ENCODE measurements at places on chromosomes 6 and 20.

- DNase-seq, result no peak
These were observed 262.8 kb upstream of the HS3ST5 start for GRCh38 chr6:114605656-114606055.

GRCh38 chr6:33028220-33028849 is 18.9 kb upstream of the HLA-DOA start:
- no peak for DNase-seq

GRCh38 chr6:107607116-107607515 is 117.2 kb downstream of the SOBP start:
- no peak for DNase-seq

DNA sequence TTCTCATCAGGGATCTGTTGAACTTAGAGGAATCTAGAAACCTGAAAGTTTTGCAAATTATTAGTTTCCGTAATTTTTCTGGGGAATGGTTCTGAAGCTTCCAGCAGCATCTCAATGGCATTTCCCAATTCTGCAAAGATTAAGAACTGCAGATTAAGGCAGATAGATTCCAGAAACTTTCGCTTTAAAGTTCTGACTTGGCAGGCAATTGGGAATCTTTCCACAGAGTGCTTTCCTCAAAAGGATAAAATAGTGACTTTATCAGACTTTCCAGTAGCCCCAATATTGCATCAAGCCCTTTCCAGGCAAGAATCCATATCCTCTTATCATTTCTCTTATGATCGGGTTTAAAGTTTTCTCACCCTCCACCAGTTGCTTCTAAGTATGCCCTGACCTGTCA is 261.1 kb downstream of the FNDC1 start:
- DNase-seq, result no peak

DNA sequence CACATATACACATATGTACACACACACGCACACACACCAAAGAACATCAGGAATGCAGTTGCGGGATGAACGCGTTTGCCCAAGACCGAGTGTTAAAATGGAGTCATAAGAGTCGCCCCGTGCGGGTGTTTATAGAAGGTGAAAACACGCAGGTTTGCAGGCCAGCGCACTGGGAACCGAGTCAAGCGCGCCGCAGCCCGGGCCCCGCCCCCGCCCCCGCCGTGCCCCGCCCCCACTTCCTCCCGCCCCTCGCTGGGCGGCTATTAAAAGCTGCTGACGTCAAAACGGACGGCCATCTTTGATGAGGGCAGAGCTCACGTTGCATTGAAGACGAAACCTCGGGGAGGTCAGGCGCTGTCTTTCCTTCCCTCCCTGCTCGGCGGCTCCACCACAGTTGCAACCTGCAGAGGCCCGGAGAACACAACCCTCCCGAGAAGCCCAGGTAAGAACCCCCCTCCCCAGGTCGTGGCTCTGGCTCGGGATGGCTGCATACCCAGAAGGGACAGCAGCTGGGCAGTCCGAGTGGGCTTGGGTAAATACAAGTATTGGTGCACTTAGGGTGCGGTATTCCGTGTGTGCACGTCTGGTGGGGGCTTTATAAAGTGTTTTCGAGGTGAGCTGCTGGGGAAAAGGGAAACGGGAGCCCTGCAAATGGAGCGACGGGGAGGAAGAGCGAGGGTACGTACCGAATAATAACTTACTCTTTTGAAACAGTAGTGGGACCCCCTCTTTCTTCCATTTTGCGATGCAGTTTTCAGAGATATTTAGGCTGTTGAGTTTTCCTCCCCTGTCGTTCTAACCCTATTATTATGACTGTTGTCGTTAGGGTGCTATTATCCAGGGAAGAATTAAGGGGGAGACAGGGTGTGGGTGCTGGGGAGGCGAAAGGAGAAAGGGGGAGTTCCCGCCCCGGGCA is at the start of gene SNAP25:
TSS of gene SNAP25 (plus strand) at position 295 of the 916 bp plus-strand sequence. CDS start 56,662 bp downstream, outside the sequence.
- DNase-seq, result peak; percentile 63

DNA sequence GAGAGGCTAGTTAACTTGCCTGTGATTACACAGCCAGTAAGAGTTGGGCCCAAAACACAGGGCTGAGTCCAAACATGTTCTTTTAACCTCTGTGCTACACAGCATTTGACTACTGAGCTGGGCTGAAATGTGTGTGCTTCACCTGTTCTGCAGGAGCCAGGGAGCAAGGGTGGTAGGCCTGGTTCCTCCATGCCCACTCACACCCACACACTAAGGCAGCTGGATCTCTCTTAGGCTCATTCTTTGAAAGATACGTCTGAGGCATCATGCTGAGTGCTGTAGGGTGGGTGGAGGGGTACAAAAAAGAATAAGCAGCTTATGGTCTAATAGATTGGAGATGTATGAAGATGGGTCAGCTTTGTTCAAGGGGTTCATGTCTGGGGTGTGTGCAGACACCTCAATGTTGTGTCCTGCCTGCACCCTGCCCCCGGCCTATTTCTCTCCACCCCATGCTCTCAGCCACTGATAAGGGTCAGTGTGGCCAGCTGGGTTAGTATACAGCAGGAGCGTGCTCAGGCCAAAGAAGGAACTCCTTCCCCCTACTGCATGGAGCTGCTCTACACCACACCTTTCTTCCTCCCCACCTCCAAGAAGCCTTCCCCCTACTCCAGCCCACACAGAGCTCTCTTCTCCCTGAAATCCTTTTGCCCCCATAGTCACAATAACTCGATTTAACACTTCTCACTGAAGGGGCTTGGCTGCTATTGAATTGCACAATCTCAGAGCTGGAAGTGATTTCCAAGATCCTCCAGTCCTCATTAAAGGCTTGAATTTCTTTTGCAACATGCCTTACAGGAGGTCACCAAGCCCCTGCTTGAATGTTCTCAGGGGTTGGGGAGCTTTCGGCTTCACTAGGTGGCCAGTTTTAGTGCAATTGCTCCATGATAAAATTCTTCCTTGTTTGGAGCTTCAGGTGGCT is 3.4 kb downstream of the PPP2R5D start:
- no peak for DNase-seq

DNA sequence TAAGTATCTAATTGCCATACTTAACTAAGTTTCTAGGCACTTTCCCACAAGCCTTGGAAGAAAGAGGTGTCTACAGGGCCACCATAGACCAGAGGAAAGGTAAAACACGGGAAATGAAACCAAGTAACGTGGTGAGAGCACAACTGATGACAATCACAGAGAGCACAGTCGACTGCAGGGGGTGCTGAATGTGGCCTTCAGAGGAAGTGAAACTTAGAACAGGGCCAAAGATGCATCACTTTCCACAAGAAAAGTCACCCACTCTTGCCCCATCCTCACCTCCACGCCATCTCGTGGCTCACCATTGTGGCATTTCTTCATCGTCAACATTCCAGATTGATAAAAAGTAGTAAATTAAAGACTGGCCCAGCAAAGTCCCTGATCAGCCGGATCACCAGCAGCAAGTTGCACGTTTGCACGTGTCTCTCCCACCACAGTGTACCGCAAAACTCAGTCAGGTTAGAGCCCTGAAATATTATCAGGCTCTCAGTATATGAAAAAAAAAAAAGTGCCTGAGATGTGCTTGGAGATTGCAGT is 31.4 kb downstream of the HIVEP2 start:
- DNase-seq, result no peak

DNA sequence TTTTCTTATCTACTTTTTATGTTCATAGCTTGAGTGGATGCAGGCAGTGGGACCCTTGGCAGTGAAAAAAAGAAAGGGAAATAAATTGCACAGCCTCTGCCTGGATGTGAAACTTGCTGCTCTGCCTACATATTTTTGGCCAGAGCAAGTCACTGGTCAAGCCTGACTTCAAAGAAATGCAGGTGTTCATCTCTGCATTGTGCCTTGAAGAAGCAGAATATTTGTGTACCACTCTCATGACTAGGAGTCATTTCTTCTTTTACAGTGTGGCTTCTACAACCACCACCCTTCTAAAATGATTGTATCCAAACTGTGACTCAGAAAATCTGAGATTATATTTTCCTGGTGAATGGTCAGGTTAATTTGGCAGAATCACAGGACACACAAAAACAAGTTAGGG is 2.5 kb upstream of the KATNA1 start:
- no peak for DNase-seq

- no peak for DNase-seq
These were observed 214.3 kb upstream of the PLN start for GRCh38 chr6:118333772-118334171.

- no peak for DNase-seq
These were observed 70.8 kb downstream of the PYGB start for GRCh38 chr20:25318471-25319240.

DNA sequence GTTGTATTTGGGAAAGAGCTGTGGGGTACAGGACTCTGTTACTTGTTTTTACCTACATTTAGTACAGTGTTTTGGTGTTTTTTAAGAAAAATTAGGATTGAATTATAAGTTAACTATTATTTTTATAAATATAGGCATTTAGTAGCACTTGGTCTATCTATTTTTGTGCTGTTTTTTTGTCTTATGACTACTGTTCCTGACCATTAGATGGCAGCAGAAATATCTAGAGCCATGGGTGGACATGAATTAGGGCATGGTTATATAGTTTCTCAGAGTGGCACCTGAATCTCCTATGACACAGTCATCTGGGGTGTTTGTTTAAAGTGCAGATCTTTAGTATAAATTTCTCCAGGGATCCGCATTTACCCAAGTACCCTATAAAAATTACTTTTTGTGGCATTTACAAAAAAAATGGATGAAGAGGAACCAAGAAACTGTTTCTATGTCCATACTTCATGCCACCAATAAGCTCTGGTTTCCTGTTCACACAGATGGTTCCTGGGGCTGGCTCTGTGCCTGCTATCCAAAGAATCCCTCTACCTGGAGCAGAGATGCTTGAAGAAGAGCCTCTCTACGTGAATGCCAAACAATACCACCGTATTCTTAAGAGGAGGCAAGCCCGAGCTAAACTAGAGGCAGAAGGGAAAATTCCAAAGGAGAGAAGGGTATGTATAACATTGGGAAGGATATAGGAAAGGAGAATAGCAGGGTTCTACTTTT is 19.8 kb downstream of the NFYA start:
- peak; percentile 57 for DNase-seq

- no peak for DNase-seq
These were observed 1.6 kb downstream of the PXDC1 start for GRCh38 chr6:3749977-3750316.

GRCh38 chr20:15618110-15618509 is 955.1 kb downstream of the KIF16B start:
- DNase-seq, result no peak

DNA sequence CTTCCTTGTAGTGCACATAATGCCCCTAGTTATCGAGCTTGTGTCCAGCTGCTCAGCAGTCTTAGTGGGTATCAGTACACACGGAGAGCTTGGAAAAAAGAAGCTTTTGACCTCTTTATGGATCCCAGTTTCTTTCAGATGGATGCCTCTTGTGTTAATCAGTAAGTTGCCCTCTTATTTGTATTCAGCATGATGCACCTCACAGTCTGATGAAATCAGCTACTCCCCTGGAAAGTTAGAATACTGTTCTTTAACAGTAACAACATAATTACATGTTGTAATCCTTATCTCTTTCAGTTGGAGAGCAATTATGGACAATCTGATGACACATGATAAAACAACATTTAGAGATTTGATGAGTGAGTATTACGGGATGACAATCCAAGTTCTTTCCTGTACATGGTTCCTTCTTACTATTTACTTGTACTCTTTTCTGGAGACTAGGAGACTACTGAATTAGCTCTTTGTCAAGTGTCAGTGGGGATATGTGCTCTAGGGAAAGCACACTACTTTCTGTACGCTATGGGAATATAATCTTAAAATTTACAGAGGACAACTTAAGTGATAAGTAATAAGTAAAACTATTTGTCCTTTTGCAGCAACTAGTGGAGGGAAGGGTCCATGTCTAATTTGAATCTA is 39.1 kb downstream of the PGM3 start:
- no peak for DNase-seq

GRCh38 chr20:29873946-29874345 is 1383.5 kb upstream of the DEFB115 start:
- DNase-seq, result peak; percentile 27

GRCh38 chr20:57090590-57091560 is 175.6 kb downstream of the BMP7 start:
- no peak for DNase-seq

DNA sequence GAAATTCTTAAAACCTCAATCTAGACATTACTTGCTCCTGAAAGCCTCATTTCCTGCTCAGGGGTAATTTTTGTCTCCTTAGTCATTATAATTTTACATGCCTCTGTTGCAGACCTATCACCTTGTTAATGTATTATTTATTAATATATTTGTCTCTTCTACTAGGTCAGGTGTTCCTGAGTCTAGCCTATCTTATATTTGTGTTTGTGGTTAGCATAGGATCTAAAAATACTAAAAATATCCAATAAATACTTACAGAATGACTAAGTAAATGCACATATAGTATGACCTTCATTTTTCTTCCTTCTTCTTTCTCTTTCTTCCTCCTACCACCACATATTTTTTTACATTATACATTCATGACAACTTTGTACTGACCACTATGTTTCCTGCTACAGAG is 268.9 kb upstream of the HS3ST5 start:
- DNase-seq, result no peak

DNA sequence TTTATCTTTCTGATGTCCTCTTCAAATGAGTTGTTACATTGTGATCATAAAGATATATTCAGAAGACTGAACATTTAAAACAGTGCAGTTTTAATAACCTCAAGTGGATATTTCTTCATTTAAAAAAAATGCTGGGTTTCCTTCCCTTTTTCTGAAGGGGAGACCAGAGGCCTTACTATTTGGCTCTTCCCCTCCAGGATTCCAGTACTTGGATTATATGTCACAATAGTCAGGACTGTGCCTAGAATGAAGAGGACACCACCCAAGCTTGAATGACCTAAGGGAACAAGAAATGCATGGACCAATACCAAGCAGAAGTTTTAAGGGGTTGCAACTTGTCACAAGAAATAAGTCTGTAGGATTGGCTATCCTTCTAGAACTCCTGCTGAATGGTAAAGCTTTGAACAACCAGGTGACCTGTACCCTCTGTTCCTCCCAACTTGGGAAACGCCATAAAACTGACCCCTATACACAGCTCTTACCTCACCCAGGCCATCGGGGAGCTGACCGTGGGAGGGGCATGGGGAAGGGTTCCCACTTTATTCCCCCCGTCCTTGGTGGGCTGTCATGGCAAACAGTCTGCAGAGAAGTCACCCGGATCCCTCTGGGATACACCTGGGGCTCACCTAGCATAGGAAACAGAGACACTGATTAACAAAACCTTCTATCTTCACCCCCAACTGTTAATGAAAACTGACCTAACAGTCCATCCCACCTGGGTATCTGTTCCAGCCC is 2.0 kb downstream of the FRS3 start:
- no peak for DNase-seq

- DNase-seq, result no peak
These were observed 38.6 kb upstream of the MARCKS start for GRCh38 chr6:113818578-113818977.

- DNase-seq, result peak; percentile 71
These were observed 23.7 kb downstream of the PEX7 start for GRCh38 chr6:136846046-136846445.

DNA sequence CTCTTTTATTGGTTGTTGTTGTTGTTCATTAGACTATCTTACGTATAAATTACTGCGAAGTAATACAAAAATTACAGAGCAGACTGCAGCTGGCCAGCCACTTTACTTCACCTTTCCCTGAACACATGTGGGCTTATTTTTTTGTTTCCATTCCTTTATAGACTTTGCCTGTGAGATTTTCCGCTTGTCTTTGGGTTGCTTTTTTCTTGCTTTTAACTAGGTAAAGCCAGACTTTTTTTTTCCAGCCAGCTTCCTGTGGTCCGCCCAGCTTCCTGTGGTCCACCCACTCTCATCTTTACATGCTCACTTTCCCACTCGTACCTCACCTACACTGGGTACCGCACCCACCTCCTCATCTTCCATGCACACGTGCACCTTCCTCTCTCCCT is 79.0 kb downstream of the IPCEF1 start:
- no peak for DNase-seq

GRCh38 chr6:125310994-125311649 is 9.4 kb upstream of the HDDC2 start:
- peak; percentile 73 for DNase-seq

- DNase-seq, result no peak
These were observed 27.1 kb upstream of the SMOC2 start for GRCh38 chr6:168413856-168414255.

Measured in hematopoietic multipotent progenitor cell treated with erythropoietin and hydrocortisone succinate and interleukin-3 and kit ligand, for 8 days (in vitro differentiated cells).